RCC 7860 (cell line): ENCODE measurements at places on chromosomes 16 and 17.

DNA sequence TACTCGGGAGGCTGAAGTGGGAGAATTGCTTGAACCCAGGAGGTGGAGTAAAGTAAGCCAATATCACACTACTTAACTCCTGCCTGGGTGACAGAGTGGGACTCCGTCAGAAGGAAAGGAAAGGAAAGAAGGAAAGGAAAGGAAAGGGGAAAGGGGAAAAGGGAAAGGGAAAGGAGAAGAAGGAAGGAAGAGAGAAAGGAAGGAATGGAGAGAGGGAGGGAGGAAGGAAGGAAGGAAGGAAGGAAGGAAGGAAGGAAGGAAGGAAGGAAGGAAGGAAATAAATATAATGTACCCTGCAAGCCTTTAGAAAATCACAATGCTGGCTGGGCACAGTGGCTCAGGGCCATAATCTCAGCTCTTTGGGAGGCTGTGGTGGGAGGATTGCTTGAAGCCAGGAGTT, 27.3 kb downstream of the SLC5A11 start:
- DNase-seq: no peak

- no peak for DNase-seq
Measured at GRCh38 chr17:39782481-39782880, 44.7 kb downstream of the GRB7 start.

- DNase-seq: no peak
Measured at GRCh38 chr16:10612649-10613179, 32.3 kb upstream of the EMP2 start.

DNA sequence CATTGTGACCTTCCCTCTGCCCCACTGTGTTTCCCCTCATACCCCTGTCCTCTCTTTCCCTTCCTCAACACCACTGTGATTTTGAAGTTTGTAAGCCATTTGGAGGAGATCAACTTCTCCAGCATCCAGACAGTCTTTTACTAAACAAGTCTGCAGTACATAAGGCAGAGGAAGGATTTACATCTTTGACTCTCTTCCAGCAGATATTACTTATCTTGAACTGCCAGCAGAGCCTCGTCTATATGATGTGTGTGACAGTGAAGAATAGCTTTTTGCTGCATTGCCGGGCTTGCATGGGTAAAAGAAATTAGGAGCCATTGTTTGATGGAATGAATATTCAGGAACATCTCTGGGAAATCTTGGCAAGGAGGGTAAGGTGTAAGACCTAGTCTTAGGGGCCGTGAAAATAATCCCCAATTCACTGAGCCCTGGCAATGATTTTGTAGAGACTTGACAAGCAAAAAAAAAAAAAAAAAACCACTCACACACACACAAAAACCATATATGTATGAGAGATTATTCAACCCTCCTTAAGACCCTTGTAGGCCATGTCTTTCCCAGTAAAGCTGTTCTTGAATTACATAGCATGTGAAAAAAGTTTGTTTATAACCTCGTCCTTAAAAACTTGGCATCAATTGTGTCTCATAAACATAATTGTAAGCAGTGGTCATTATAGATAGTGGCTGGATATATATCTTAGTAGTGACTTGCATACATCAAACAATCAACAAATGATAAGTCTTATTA, 903.9 kb downstream of the CDH11 start:
- DNase-seq: no peak

- no peak for DNase-seq
Measured at GRCh38 chr17:752620-753219, 656 bp upstream of the GEMIN4 start.

- peak; percentile 31 for DNase-seq
Measured at GRCh38 chr17:37465069-37465616, 24.5 kb upstream of the DUSP14 start.

DNA sequence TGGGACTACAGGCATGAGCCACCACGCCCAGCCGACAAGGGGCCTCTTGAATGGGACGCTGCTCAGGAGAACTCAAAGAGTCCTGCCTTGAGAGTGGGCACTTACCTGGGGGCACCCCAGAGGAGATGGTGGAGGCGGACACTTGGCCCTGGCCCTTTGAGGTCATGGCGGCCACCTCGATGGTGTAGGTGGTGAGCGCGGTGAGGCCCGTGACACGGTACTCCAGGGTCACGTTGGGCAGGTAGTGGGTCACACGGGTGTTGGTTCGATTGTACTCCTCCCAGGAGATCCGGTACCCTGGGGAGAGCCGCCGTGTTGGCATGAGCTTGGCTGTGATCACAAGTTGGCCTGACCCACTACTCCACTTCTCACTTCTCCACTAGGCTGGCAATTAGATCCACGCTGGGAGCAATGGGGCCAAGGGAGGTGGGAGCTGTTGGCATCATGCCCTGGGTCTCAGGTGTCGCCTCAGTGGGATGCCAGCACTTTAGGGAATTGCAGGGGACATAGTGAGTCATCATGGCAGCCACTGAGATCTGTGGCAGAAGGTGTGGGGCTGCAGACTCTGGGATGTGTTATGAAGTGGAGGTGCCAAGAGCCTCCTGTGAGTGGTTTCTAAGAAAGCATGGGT, 89.2 kb upstream of the CDC42EP4 start:
- DNase-seq: no peak
